ENCODE measurements at places on chromosomes 16 and 17.

DNA sequence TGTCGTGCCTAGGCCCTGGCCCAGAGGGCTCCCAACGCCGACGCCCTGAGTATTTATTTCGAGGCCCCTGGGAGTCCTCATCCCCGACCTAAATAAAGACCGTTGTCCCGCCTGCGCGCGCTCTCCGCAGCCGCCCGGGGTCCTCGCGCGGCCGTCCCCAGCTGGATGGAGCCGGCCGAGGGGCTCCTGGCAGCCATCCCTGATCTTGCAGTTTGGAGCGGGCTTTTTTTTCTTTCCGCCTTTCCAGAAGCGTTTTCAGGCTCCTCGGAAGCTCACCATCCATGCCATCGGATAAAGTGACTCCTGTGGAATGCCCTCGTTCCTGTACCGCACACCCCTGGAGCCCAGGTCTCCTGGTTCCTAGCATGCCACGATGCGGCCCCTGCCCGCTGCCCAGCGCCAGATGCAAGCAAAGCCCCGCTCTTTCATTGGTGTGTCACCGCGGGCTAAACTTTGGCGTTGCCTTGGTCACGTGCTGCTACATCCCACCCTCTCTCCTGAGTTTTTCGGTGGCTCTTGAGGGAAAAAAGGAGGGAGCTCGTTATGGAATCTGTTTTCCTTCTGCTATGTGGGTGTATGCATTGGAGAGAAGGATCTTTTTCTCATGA, 716 bp downstream of the TMEM94 start:
- DNase-seq = peak; percentile 10

- no peak for DNase-seq
These were observed 112.1 kb downstream of the ADAMTS18 start for GRCh38 chr16:77322757-77323156.

GRCh38 chr16:85330694-85331188, 218.5 kb upstream of the CIBAR2 start:
- no peak for DNase-seq

DNA sequence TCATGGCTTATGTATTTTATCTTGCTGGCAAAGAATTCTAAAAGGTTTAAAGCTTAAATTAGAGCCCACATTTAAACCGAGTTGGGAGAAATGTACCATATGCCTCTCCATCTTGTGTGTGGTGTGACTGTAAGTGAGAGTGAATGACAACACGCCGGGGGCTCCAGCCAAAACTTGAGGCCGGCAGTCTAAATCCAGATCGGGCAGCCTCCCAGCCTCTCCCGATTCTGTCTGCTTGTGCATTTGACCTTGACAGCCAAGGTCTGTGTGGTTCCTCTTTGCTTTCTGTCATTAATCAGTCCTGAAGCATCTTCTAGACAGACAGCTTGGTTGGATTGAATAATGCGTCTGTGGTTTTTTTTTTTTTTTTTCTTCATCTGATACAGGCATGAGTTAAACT, 1093.2 kb upstream of the EEF2KMT start:
- DNase-seq = no peak

- no peak for DNase-seq
These were observed 195.2 kb downstream of the MAP2K6 start for GRCh38 chr17:69609473-69610305.

DNA sequence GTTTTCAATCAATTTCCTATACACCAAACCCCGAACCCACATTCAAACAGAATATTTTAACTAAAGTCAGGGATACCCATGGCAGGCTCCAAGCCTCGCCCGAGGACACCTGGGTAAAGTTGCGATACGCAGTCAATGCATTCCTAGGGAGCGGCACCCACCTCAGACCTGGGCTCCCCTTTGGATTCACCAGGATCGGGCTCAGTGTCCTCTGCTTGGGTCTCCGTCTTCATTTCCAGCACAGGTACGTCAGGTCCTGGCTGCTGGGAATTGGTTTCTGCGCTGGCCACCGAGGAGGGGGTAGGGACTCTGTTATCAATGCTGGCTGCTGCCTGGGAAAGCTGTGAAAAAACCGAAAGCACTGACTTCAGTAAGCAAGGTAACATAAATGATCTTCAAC, 51.7 kb upstream of the TRAP1 start:
- DNase-seq = no peak

GRCh38 chr16:84950906-84951305, 60.4 kb downstream of the ZDHHC7 start:
- DNase-seq = peak; percentile 28

- peak; percentile 43 for DNase-seq
These were observed 27.9 kb downstream of the MBTPS1 start for GRCh38 chr16:84088695-84089395.

DNA sequence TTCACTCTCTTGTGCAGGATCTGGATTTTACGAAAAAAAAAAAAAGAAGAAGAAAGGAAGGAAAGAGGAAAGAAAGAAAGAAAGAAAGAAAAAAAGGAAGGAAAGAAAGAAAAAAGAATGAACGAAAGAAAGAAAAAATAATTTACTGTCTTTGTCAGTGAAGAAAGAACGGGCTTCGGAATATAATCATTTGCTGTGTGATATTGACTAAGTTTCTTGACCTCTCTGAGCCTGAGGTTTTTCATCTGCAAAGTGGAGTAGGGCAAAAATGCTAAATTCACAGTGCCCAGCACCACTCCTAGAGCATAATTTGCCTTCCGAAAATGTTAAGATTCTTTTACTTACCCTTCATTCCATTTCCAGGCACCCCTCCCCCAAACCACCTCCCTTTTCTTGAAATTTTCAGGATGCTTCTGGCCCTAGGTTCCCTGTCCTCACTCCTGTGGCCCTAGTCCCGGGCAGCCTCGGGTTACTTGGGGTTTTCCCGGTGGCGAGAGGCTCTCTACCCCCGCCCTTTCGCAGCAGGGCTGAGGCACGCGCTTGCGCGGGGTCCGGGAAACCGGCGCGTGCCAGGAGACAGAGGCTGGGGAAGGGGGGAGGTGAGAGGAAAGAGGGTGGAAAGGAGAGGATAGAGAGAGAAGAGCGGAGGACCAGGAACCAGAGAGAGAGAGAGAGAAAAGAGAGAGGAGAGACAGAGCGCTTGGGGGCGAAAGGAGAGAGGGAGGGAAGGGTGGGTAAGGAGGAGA, at the start of gene CNTNAP1:
TSS of gene CNTNAP1 (plus strand) at position 556 of the 746 bp plus-strand sequence. CDS start 299 bp downstream, outside the sequence.
- DNase-seq = no peak

DNA sequence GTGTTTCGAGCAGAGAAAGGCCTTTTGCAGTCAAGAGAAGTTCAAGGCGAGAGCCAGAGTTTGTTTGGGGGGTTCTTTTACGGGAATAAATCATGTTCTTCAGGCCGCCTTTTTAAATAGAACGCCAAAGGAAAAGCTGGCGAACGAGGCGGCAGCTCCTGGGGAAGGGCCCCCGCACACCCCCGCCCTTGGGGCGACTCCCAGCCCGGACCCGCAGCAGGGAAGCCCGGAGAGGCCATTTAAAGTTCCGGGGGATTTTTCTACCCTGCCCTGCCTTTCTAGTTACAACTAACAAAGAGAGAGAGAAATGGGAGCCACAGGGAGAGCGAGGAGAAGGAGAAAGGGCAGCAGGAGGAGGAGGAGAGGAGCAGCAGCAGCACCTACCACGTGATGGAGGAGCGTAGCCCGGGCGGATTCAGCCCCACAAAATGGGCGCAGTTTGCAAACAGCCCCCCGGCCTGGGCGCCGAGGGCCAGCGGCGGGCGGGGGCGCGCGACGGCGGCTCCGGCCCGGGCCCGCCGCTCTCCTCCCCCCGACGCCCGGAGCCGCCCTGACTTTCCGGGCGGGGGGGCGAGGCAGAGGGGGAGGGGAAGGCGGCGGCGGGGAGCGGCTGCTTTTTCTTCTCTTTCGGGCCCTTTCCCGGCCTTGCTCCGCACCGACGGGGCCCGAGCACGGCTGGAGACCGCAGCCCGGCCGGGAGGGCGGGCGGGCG, 634 bp downstream of the KANSL1 start:
- DNase-seq = peak; percentile 64

DNA sequence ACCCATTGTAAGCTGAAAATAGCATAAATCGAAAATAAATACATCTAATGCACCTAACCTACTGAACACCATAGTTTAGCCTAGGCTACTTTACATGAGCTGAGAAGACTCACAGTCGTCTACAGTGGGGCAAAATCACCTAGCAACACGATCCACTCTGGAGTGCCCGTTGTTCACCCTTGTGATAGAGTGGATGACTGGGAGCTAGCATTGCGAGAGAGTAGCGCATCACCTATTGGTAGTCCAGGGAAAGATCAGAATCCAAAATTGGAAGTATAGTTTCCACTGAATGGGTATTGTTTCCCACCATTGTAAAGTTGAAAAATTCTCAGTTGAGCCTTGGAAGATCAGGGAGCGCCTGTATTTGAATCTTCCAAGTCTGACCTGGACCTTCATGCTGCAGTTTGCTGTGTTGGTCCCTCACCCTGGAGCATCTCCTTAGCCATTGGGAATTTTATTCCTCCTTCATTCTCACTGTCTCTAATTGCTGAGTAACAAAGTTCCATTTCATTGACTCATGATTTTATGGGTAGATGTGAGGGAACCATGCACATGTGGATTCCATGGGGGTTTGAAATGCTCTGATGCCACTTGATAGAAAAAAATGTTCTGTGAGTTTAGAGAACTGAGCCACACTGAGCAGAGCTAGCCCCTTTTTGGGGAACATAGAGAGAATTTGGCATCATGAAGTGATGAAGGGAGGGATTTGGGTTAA, 19.6 kb downstream of the AKAP1 start:
- no peak for DNase-seq

All from stimulated activated CD4-positive, alpha-beta T cell treated with anti-CD3 and anti-CD28 coated beads, Interleukin-4, amount 100 ng/mL, for 1 hour (primary cell).